H54 (cell line): ENCODE measurements at places on chromosomes 4 and X.

- peak; percentile 64 for DNase-seq
Measured at GRCh38 chr4:2793586-2794485, 951 bp downstream of the SH3BP2 start.

GRCh38 chr4:11436673-11437072, 8.0 kb upstream of the HS3ST1 start:
- DNase-seq = no peak

GRCh38 chrX:128078545-128078944, 26.3 kb upstream of the ACTRT1 start:
- DNase-seq = no peak

GRCh38 chrX:150551963-150552362, 16.5 kb upstream of the MTM1 start:
- no peak for DNase-seq

DNA sequence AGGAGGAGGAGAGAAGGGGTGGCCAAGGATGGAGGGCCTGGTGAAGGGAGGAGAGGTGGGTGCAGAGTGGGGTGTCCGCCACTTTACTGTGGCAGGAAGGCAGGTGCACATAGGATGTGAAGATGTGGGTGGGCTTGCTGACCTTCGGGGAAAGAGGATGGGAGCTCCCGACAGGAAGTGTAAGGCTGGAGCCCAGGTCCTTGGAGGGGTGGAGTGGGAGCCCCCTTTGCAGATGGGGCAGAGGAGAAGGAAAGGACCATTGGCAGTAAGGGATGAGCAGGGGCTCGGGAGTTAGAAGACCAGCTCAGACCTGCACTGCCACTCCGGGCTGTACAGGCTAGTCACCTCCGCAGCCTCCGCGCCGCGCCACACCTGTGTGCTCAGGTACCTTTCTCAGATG, 89.5 kb downstream of the EVC start:
- DNase-seq = no peak

- no peak for DNase-seq
Measured at GRCh38 chr4:80006935-80007744, 65.9 kb downstream of the ANTXR2 start.

DNA sequence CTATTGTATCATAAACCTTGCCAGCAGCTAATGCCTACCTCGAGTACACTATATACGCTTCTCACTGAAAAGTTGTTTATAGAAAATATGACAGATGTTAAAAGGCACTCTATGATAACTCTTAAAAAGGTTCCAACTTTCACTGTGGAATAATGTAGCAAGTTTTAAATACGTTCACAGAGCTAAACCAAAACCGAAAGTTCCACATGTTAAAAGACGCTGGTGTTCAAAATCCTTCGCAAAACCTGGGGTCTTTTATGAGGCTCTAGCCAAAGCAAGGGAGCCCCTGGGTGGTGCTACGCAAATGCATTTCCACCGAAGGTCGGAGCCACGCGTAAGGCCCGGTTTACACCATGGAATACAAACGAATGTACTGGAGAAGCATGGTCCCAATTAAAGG, 103.7 kb upstream of the TENM3 start:
- DNase-seq = no peak

- no peak for DNase-seq
Measured at GRCh38 chrX:22073928-22074327, 41.8 kb downstream of the PHEX start.
